ENCODE measurements at places on chromosomes 2 and 18.

DNA sequence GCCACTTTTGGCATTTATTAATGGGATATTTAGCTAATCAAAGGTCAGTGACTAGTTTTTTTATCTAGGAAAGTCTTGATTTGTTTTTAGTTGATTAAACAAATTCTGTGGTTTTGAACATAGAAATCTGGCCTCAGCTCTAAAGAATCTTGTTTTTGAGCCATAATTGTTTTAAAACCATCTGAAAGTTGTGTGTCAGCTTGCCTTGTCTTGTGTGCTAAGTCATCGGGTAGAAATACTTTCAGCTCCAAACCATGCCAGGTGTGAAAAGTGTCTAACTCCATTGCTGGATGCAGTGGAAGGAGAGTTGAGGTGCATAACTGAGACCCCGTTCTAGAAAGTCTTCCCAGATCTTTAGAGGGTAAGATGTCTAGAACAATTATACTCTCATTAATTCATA, 22.7 kb downstream of the FARP2 start:
- peak; percentile 29 for DNase-seq

GRCh38 chr2:127166231-127166860, 53.8 kb downstream of the CYP27C1 start:
- DNase-seq = no peak

- no peak for DNase-seq
Measured at GRCh38 chr2:43186679-43187374, 39.6 kb downstream of the ZFP36L2 start.

- peak; percentile 56 for DNase-seq
Measured at GRCh38 chr2:160351956-160352355, 141.7 kb downstream of the RBMS1 start.

DNA sequence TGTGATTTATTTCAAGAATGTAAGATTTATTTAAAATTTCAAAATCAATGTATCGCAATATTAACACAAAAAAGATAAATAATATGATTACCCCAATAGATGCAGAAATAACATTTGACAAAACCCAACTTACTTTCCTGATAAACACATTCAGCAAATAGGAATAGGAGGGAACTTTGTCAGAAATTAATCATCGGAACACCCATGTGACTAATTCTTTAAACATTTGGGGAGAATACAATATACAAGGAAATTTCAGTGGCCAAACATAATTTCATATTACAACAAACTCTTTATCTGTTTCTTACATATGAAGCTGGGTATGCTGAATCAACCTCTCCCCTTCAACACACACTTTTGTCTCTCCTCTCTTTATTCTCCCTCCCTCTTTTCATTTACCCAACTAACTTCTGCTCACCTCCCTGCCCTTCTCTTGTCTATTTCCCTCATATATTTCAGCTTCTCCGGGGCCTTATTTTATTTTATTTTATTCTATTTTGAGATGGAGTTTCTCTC, 309.6 kb upstream of the CNTNAP5 start:
- DNase-seq = no peak

- peak; percentile 15 for DNase-seq
Measured at GRCh38 chr2:54771166-54771885, 47.9 kb downstream of the EML6 start.

Measured in adipocyte (in vitro differentiated cells).